ENCODE measurements at places on chromosomes 1 and 21. TPM values are rescaled to one million over a fixed set of nuclear protein-coding genes. Genes with fewer than 3 reads are reported as not detected.

Gene C1QA
- polyA plus RNA-seq = 173 TPM

Gene KRTAP6-3
- polyA plus RNA-seq = not detected

Gene IL23R
- polyA plus RNA-seq = not detected

Gene CFHR3
- polyA plus RNA-seq = 0.45 TPM

Gene GPATCH3
- polyA plus RNA-seq = 16.5 TPM

Gene ABCG1
- polyA plus RNA-seq = 11.2 TPM

Gene PI4KB
- 24.5 TPM for polyA plus RNA-seq

All from adipose tissue (tissue), 3 donors.